ENCODE measurements at places on chromosomes 12 and 14.

GRCh38 chr14:66432334-66432733 lies 53.8 kb upstream of the CCDC196 start:
- DNase-seq, result no peak

- peak; percentile 19 for DNase-seq
These were observed 168.6 kb downstream of the ALX1 start for GRCh38 chr12:85448548-85449139.

- DNase-seq, result no peak
These were observed 34.0 kb downstream of the EGLN3 start for GRCh38 chr14:33916663-33917565.

DNA sequence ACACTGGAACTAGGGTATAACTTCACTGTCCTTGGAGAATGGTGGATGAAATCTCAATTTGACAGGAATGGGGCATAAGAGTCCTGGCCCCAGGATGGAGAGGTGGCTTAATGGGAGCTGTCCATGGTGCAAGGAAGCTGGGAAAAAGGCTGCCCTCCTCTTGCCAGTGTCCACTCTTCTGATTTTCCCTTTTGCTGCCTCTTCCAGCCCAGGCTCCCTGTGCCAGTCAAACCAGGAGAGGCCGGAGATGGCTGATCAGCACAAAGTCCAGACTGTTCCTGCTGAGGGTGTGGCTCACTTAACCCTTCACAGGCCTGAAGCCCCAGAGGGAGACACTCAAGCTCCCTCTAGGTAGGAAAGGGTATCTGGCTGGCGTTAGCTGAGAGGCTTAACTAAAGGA lies at the start of gene MYO1A:
TSS of gene MYO1A (minus strand) at position 240 of the 400 bp plus-strand sequence. CDS start 1,806 bp downstream, outside the sequence.
- no peak for DNase-seq

GRCh38 chr12:117789195-117789912 lies 179.4 kb downstream of the KSR2 start:
- no peak for DNase-seq

DNA sequence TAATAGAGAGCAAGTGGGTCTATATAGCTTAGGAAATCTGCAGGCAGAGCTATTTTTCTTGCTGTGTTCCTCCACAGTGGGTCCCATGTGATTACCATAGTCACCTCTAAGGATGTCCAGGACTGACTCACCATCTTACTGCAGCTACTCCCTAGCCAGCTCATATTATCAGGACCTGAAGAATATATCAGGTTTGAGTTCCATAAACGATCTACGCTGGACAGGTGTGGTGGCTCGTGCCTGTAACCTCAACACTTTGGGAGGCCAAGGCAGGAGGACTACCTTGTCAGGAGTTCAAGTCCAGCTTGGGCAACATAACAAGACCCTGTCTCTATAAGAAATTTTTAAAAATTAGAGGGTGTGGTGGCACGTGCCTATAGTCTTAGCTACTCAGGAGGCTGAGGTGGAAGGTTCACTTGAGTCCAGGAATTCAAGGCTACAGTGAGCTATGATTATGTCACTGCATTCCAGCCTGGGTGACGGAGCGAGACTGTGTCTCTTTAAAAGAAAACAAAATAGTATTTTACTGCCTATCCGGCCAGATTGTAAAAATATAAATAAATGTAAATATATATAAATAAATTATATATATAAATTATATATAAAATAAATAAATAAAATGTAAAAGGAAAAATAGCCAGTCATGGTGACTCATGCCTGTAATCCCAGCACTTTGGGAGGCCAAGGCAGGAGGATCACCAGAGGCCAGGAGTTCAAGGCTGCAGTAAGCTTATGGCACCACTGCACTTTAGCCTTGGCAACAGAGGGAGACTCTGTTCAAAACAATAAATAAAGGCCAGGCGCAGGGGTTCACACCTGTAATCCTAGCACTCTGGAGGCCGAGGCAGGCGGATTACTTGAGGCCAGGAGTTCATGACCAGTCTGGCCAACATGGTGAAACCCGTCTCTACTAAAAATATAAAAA lies 6.9 kb upstream of the SPRYD4 start:
- DNase-seq, result no peak

DNA sequence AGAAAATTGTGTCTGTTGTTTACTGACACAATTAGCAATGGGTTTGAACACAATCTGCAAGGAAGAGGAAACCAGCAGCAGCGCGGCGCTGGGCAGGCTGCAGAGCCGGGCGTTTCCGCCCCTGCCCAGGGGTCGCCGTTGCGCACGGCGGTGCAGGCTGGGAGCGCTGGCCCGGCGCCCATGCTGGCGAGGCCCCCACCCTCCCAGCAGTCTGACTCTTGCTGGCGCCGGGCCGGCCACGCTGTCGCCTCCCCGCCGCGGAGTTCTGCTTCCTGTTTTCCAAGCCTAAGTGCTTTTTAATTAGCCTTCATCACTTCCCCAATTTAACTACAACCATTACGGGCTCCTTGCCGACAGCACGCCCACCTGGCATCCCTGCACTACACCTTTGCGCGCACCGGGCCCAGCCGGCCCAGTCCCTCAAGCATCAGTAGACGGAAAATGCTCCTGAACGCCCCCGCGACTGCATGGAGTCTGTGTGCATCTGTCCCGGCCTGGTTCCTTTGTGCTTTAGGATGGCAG lies 212.1 kb downstream of the GXYLT1 start:
- DNase-seq, result peak; percentile 84

GRCh38 chr14:106129274-106129673 lies 602.9 kb downstream of the TMEM121 start:
- no peak for DNase-seq

- DNase-seq, result no peak
These were observed 225.5 kb downstream of the CCDC91 start for GRCh38 chr12:28415755-28416154.

- DNase-seq, result no peak
These were observed 112.3 kb upstream of the NCOR2 start for GRCh38 chr12:124679533-124680371.

DNA sequence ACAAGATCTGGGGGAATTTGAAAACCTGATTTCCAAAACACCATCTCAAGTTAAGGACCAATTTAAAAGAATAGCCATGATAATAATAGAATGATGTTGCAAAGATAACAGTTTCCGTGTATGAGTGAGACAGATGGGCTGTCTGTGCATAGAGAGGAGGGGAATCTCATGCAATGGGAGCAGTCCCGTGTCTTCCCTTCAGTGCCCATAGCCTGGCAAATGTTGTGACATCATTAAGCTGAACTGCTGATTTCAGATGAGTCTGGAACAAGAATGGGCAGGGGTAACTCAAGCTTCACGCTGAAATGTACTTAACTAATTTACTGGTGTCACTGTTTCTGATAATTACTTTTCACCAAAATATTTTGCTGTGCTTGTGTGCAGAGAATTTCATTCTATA lies 454.0 kb downstream of the FOXG1 start:
- peak; percentile 88 for DNase-seq
